Diencephalon (tissue), 1 donor: ENCODE measurements at places on chromosomes 16 and 17. TPM values are rescaled to one million over a fixed set of nuclear protein-coding genes. Genes with fewer than 3 reads are reported as not detected.

Gene KCNH6
- total RNA-seq = 0.69 TPM

Gene CHAD
- 0.46 TPM for total RNA-seq

Gene TMEM100
- 7.6 TPM for total RNA-seq

Gene DPEP3
- 0.23 TPM for total RNA-seq

Gene ZSCAN10
- not detected for total RNA-seq

Gene GPR179
- 4.6 TPM for total RNA-seq

Gene SHCBP1
- 4.6 TPM for total RNA-seq

Gene TEKT5
- 1.2 TPM for total RNA-seq

Gene NAA60
- 16.1 TPM for total RNA-seq

Gene KPNA2
- total RNA-seq = 55.4 TPM

Gene HEXIM2
- total RNA-seq = 10.4 TPM
